GM23338 (cell line): ENCODE measurements at places on chromosomes 7 and 10.
A peak's percentile ranks its signal among the peaks of the same experiment; 100 is the strongest.

- H3K36me3 ChIP-seq, result no peaks in the 10 kb centered on the region
- H3K27ac ChIP-seq, result no peak overlapping the region
- DNase-seq, result peak; percentile 43
- peaks cover 14% of the 10 kb centered on the region; the same call in 1 of the 2 replicates for H3K4me1 ChIP-seq
- H3K27me3 ChIP-seq, result no peaks in the 10 kb centered on the region
Observed at GRCh38 chr10:26169466-26169865, 47.1 kb upstream of the GAD2 start.

DNA sequence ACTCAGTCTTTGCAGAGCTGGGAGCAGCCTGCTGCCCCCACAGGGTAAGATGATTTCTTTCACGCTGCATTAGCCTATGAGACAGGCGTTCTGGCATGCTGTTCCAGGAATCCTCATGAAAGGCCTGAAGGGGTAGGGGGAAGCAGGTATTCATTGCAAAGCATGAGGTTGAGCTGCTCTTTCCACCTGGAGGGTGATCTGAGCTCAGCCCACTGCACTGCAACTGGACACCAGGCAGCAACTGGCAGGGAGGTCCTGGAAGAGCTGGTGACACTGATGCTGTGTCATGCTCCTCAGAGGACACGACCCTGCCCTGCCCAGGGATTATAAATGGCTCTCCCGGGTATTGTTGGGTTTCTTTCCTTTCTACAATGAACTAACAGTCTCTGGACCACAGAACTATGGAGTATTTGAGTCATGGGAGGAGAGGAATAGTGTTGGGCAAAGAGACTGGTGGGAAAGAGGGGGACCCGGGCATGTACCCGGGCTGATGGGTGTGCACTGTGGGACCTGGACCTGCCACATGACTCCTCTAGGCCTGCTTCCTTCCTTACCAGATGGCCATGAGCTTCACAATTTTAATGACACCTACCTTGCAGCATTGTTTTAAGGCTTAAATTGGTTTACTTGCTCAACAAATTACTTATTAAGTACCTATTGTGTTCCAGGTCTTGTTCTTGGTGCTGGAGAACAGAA, 24.3 kb downstream of the SLC25A28 start:
- no peaks in the 10 kb centered on the region for H3K4me1 ChIP-seq
- H3K4me3 ChIP-seq, result no peak overlapping the region
- peak; percentile 33 for DNase-seq
- no peaks in the 10 kb centered on the region for H3K36me3 ChIP-seq
- no peaks in the 10 kb centered on the region for H3K27me3 ChIP-seq
- H3K27ac ChIP-seq, result no peak overlapping the region

GRCh38 chr7:126727930-126728391, 524.8 kb downstream of the GRM8 start:
- no peaks in the 10 kb centered on the region for H3K36me3 ChIP-seq
- H3K4me1 ChIP-seq, result peaks cover 11% of the 10 kb centered on the region; the same call in 1 of the 2 replicates
- H3K27me3 ChIP-seq, result no peaks in the 10 kb centered on the region
- no peak overlapping the region for H3K4me3 ChIP-seq

- H3K27me3 ChIP-seq, result peaks cover 22% of the 10 kb centered on the region
- H3K4me1 ChIP-seq, result peaks cover 25% of the 10 kb centered on the region
- DNase-seq, result peak; percentile 15
- H3K27ac ChIP-seq, result no peak overlapping the region
Observed at GRCh38 chr7:11831156-11831735, 752 bp downstream of the THSD7A start.

GRCh38 chr10:14468023-14468441, 137.3 kb upstream of the FRMD4A start:
- H3K27ac ChIP-seq, result no peak overlapping the region
- H3K4me1 ChIP-seq, result no peaks in the 10 kb centered on the region
- no peaks in the 10 kb centered on the region for H3K27me3 ChIP-seq
- H3K4me3 ChIP-seq, result no peak overlapping the region
- no peaks in the 10 kb centered on the region for H3K36me3 ChIP-seq

DNA sequence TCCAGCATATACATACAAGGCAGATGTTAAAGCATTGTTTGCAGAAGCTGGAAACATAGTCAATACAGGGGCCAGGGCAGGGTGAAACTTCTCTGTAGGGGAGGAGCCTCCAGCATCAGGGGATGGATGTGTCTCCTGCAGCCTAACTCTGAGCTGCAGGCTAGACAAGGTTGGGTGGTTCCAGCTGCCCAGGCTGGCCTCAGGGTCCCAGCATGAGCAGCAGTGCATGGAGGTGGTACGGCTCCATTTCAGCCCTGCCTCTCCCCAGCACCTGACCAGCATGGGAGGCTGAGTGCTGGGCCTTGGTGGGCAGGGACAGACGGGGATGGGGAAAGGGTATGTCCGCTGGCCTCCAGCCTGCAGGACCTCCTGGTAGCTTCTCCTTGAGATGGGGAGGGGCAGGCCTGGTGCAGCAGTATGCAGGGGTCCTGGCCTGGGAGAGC, 7.4 kb upstream of the TBRG4 start:
- H3K4me3 ChIP-seq, result no peak overlapping the region
- H3K27me3 ChIP-seq, result peaks cover 3% of the 10 kb centered on the region; the same call in 1 of the 2 replicates
- no peak overlapping the region for H3K27ac ChIP-seq
- DNase-seq, result no peak
- H3K36me3 ChIP-seq, result no peaks in the 10 kb centered on the region

- H3K27ac ChIP-seq, result no peak overlapping the region
- no peak overlapping the region for H3K4me3 ChIP-seq
- H3K27me3 ChIP-seq, result no peaks in the 10 kb centered on the region
- no peak for DNase-seq
Observed at GRCh38 chr10:77961668-77962067, 35.1 kb upstream of the DLG5 start.

- peaks cover 16% of the 10 kb centered on the region for H3K36me3 ChIP-seq
- H3K4me3 ChIP-seq, result no peak overlapping the region
- no peak overlapping the region for H3K27ac ChIP-seq
- no peaks in the 10 kb centered on the region for H3K27me3 ChIP-seq
- peaks cover 7% of the 10 kb centered on the region for H3K4me1 ChIP-seq
- DNase-seq, result no peak
Observed at GRCh38 chr7:73699370-73700068, 16.1 kb downstream of the BUD23 start.

- H3K4me1 ChIP-seq, result 0 out of 2 replicates have a peak, but pooled peaks cover 2% of the 10 kb centered on the region
- no peaks in the 10 kb centered on the region for H3K27me3 ChIP-seq
- H3K36me3 ChIP-seq, result no peaks in the 10 kb centered on the region
- DNase-seq, result no peak
Observed at GRCh38 chr10:36111676-36112075, 469.6 kb upstream of the FZD8 start.

DNA sequence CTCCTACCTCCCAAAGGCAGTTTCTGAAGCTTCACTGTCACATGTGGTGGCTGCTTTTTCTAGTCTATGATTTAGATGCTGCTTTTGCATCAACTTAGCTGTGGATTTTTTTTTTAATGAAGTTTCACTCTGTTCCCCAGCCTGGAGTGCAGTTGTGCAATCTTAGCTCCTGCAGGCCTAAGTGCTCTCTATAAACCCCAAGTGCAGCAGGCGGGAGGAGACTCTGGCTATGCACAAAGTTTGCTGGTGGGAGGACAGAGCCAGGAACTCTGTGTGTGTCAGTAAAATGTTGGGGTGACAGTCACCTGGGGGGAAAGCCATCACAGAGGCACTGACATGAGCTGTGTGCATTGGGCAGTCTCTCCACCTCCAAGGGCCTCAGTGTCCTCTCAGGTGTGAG, 138.8 kb upstream of the FAM20C start:
- H3K4me3 ChIP-seq, result no peak overlapping the region
- DNase-seq, result no peak
- no peaks in the 10 kb centered on the region for H3K27me3 ChIP-seq
- no peaks in the 10 kb centered on the region for H3K36me3 ChIP-seq

DNA sequence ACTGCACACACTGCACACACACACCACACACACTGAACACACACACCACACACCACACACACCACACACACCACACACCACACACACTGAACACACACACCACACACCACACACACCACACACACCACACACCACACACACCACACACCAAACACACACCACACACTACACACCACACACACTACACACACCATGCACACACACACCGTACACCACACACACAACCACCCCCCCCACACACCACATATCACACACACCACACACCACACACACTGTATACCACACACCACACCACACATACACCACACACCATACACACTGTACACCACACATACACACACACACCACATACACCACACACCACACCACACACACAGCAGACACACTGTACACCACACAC, 59.5 kb downstream of the FAM204A start:
- H3K27ac ChIP-seq, result no peak overlapping the region
- H3K36me3 ChIP-seq, result no peaks in the 10 kb centered on the region
- no peak for DNase-seq
- H3K27me3 ChIP-seq, result no peaks in the 10 kb centered on the region

DNA sequence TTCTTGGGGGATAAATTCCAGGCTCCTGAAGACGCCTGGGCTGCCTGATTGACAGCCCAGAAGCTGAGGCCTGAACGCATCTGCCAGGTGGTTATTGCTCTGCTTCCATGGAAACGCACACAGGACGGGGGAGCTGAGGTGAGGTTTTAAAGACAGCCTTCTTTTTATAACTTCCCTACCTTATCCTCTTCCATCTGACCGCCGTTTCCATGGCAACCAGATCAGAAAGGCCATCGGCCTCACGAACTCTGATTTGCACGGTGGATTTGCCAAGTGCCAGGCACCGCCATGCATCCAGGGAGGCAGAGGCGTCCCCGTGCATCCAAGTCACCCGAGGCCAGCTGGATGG, 260.9 kb downstream of the ADARB2 start:
- no peaks in the 10 kb centered on the region for H3K36me3 ChIP-seq
- peak; percentile 33 for DNase-seq
- H3K4me3 ChIP-seq, result no peak overlapping the region
- H3K4me1 ChIP-seq, result peaks cover 12% of the 10 kb centered on the region
- no peaks in the 10 kb centered on the region for H3K27me3 ChIP-seq
- no peak overlapping the region for H3K27ac ChIP-seq

DNA sequence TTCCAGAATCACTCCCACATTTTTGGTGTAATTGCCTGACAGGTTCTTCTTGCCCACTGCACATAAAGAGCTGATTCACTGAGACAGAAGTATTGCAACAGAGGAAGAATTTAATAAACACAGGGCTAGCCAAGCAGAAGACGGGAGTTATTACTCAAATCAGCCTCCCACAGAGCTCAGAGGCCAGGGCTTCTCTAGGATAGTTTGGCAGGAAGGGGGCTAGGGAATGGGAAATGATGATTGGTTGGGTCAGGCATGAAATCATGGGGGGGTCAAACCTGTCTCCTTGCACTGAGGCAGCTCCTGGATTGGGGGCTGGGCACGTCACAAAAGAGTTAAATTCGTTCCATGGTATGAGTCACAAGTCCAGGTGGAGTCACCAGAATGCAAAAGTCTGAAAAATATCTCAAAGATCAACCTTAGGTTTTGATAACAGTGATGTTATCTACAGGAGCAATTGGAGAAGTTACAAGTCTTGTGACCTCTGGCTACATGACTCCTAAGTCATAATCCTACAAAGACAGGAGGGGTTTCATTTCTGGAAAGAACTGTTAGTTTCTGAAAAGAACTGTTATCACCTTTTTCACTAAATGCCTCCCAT, 30.2 kb upstream of the ERCC6 start:
- no peak for DNase-seq
- H3K36me3 ChIP-seq, result no peaks in the 10 kb centered on the region
- H3K27me3 ChIP-seq, result no peaks in the 10 kb centered on the region
- H3K4me1 ChIP-seq, result no peaks in the 10 kb centered on the region
- no peak overlapping the region for H3K4me3 ChIP-seq
- no peak overlapping the region for H3K27ac ChIP-seq

GRCh38 chr10:13776861-13777311, 190.1 kb downstream of the PRPF18 start:
- H3K27ac ChIP-seq, result no peak overlapping the region
- H3K4me1 ChIP-seq, result 0 out of 2 replicates have a peak, but pooled peaks cover 5% of the 10 kb centered on the region
- no peaks in the 10 kb centered on the region for H3K27me3 ChIP-seq
- DNase-seq, result no peak
- no peak overlapping the region for H3K4me3 ChIP-seq
